Psoas muscle (tissue), 8 donors: ENCODE measurements at places on chromosomes 12 and 14. TPM values are rescaled to one million over a fixed set of nuclear protein-coding genes. Genes with fewer than 3 reads are reported as not detected.

TC2N gene
- 2.3 TPM for polyA plus RNA-seq

OTX2 gene
- not detected for polyA plus RNA-seq

DYRK2 gene
- polyA plus RNA-seq, result 4.6 TPM

GLS2 gene
- polyA plus RNA-seq, result 0.11 TPM

DIO2 gene
- polyA plus RNA-seq, result 16.5 TPM

RD3L gene
- polyA plus RNA-seq, result not detected

ERP27 gene
- 0.08 TPM for polyA plus RNA-seq

TTC9 gene
- polyA plus RNA-seq, result 2.5 TPM
